ENCODE measurements at places on chromosomes 12 and 14.

- DNase-seq = no peak
Observed at GRCh38 chr12:81221681-81222080, 143.8 kb downstream of the ACSS3 start.

DNA sequence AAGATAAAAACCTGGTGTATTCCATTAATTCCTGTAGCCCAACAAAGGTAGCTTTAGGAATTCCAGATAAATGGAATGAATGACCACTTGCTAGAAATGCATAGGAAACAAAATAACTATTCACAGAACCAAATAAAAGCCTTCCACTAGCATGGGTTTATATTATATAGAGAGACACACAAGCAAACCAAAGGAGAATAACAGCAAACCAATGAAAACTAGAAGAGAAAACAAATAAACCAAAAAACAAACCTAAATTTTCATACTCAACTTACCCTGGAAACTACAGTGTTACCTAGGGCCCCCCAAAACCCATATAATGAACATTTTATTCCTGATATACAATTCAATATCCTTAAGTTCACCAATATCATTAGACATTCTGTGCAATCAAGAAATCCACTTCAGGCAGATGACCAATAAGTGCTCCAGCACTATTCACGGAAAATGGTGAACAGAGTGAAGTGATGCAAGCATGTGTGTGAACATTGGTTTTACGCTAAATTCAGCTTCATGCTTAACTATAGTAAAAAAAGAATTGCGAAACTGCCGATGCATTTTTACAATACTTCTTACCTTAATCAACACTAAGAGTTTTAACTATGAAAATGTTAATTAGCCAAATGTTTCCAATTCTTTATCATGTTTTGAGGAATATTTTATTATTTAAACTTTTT is 1108.4 kb upstream of the TMEM132C start:
- no peak for DNase-seq

DNA sequence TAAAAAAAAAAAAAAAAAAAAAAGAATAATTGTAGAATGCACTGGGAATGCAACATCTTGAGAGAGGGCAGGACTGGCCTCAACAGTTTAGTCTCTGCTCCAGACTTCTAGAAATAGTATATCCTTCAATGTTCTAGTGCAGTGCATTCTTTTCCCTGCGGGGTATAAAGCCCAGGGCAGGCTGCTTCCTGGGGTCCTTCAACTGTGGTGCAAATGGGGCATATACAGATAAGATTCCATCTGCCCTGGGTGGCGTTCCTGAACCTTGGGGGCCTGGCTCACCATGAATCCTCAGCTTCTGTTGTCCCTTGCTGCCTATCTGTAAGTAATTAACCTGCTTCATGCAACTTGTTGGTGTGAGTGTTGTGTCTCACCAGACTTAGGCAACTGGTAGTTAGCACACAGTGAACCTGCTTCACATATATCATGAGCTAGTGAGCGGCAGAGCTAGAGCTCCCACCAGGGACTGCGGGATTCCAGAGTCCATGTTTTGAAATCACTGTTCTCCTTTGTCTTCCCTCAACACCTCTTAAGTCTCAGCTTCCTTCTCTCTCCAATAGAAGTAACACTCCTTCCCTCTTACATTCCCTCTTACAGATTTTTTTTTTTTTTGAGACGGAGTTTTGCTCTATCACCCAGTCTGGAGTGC is 177.6 kb downstream of the SUDS3 start:
- DNase-seq = no peak

- peak; percentile 11 for DNase-seq
Observed at GRCh38 chr12:25054783-25055144, 105.9 kb upstream of the BCAT1 start.

GRCh38 chr14:63051992-63052391 is 6.7 kb upstream of the KCNH5 start:
- DNase-seq = no peak

- DNase-seq = no peak
Observed at GRCh38 chr14:79080040-79080439, 909.9 kb downstream of the NRXN3 start.

DNA sequence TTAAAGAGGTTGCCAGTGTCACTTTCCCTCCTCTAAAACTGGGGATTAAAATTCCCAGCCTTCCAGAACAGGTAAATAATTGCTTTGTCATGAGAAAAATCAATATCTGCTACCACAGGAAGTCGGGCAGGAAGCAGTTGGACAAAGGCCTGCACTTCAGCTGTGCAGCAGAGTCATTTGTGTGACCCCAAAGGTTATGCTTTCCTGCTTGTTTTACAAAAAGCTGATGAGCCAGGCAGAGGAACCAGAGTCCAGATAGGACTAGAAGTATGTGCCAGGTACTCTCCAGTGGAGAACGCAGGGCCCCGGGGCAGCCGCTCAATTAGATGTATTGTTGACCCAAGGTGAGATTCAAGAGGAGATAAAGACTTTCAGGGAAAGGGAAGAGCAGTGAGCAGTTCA is 117.1 kb upstream of the FRMD6 start:
- no peak for DNase-seq

DNA sequence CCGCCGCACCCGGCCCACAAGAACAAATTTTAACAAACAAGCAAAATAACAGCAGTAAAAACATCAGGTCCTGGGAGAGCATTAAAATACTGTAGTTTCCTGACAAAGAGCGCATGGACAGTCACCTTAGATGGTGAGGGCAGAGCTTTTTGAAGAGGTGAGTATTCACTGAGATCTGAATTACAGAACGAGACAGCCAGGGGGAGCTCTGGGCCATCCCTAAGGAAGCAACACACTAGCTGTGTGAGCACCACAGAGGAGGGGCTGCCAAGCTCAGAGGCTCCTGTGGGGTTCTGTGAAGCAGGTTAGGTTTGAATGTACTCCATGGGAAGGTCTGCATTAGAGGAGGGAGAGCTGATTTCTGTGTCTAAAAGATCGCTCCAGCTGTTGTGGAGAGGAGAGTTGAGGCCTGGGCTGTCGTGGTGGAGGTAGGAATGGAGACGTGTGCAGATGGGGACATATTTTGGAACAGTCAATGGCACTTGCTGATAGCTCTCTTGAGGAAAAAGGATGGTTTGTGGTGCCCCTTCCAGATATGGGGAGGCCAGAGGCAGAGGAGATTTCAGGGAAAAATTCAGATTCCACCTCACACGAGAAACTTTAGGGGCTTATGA is 72.9 kb downstream of the TRAFD1 start:
- peak; percentile 26 for DNase-seq

GRCh38 chr12:7806863-7807487 is 17.8 kb downstream of the NANOG start:
- DNase-seq = peak; percentile 65

- DNase-seq = no peak
Observed at GRCh38 chr12:106914796-106915634, 40.7 kb upstream of the TMEM263 start.

DNA sequence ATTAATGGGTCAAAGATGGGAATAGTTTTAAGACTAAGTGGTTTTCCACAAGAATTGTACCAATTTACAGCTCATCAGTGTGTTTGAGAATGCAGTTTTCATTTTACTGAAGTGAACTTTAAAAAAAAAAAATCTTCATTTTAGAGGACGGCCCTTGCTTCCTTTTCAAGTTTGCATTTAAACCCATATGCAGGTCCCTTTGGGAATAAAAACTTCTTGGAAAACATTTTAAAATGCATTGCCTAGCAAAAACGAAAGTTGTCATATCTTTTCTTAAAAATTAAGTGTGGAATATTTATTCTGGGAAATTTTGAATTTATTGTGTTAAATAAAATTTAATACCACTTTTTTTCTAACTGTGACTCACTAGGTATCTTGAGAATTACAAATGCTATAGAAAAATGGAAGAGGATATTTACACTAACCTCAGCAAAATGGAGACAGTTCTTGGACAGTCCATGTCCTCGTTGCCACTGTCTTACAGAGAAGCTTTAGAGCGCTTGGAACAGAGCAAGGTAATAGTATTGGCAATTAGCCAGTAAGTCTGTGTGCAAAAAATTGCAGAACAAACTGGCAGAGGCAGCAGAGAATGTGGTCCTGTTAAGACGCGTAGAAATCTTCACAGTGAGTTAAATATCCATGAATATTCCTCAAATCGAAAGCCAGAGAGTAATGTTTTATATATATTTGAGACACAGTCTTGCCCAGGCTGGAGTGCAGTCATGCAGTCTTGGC is 209.7 kb downstream of the SYNE2 start:
- no peak for DNase-seq

GRCh38 chr14:66444271-66444927 is 41.8 kb upstream of the CCDC196 start:
- no peak for DNase-seq

GRCh38 chr12:96143392-96143791 is 50.8 kb upstream of the ELK3 start:
- no peak for DNase-seq

GRCh38 chr12:46160101-46160980 is 108.5 kb downstream of the SLC38A1 start:
- peak; percentile 60 for DNase-seq

DNA sequence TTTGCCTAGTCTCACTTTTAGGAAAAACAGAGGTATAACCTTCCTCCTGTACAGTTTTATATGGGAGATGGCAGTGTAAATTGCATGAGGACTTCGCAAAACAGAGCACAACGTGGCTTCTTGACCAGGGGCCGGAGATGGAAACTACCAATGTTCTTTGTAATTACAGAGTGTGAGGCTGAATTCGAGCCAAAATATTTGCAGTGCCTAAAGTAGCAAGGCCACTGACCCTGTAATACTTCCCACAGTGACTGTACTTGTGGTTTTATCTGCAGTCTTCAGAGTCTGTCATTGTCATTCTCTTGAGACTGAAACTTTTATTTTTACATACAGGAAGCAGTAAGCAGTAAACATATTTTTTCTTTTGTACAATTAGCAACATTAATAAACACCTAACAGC is 98.9 kb downstream of the RERG start:
- DNase-seq = no peak

DNA sequence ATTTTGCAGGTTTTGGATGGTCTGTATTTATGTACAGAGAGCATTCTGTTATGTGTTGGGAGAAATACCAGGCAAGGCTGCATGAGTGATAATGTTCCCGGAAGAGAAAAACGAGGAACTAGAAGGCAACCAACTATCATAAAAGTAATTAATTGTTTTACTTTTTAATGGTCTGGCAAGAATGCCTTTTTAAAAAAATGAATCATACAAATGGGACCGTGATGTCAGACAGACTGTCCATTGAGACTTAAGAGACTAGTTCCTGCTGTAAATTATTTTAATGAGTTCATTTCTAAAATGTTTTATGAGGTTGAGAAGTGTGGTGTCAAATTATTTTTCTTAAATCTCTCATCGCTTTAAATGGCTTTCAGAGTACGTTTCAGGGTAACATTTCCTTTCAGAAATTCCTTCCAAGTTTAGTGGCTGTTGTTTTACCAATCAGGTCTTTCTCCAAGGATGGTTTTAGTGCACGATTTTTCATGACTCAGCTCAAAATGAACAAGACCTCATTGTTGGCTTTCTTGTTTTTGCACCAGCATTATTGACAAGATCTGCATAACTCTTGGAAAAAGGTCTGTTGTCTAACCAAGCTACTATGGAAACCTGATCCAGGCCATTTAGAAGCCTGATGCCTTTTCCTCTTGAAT is 86.1 kb upstream of the ARHGAP5 start:
- no peak for DNase-seq

DNA sequence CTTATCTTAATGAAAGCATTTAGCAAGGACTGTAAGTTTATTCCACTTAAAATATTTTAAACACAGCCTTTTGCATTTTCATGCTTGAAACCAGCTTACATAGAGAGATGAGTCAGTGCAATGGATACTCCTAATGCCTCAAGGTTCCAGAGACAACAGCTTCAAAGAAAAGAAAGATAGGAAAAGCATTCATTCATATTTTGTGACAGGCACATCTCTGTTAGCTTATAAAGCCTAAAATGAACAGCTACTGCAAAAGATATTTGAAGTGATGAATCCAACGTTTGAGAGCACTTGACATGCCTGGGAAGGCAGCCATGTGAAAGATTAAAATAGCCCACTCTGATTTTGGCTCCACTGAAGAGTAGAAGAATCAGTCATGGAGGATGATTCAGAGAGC is 814.5 kb downstream of the RPS29 start:
- DNase-seq = no peak

- DNase-seq = no peak
Observed at GRCh38 chr12:12909995-12910420, 18.6 kb downstream of the GPRC5A start.

DNA sequence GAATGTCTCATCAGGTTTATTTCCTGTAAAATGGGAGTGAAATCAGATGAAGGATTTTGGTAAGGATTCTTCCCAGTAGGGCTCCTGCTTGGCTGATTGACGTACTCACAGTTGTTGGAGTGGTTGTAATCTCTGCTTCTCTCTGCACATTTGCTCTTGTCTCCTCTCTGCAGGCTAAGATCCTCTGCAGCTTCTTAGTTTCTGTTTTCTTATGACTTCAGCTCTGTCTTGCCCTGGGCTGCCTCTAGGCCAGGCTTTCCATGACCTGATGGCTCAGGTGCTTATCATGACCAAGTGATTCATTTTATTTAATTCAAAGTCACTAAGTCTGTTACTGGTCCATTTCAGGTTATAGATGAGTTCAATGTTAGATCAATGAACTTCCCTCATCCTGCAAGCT is 394.5 kb upstream of the DDHD1 start:
- DNase-seq = no peak

- DNase-seq = no peak
Observed at GRCh38 chr12:104057771-104058197, 6.5 kb upstream of the HCFC2 start.

DNA sequence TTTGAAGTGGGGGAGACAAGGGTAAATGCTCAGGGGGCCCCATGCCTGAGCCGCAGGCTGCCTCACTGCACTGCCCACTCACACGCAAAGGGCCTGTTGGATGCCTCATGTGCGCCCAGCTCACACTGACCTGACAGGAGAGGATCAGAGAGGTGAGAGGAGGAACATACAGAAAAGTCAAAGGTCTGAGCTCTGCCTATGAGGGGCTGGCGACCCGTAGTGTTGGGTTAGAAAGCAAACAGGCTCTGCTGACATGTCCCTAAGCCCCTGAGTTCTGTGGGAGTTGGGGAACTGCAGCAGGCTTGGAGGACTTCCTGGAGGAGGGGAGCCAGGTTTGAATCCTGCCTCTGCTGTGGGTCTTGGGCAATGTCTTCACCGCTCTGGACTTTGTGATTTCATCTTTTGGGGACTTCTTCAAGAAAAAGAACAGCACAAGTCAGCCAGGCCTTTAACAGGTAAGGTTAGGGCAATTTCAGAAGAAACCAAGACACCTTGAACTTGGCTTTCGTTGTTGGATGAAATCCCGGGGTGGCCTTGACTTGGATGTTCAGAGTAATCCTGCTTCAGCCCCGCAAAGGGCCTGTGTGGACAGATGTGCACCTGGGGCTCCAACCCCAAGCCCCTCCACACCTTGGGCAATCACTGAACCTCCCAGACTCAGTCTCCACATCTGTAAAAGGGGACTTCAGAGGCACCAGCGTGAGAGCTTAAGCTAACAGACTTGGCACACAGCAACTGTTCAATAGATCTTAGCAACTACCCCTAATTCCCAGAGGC is 116.8 kb downstream of the SCARB1 start:
- no peak for DNase-seq

- no peak for DNase-seq
Observed at GRCh38 chr12:12017798-12018197, 52.9 kb upstream of the BCL2L14 start.

DNA sequence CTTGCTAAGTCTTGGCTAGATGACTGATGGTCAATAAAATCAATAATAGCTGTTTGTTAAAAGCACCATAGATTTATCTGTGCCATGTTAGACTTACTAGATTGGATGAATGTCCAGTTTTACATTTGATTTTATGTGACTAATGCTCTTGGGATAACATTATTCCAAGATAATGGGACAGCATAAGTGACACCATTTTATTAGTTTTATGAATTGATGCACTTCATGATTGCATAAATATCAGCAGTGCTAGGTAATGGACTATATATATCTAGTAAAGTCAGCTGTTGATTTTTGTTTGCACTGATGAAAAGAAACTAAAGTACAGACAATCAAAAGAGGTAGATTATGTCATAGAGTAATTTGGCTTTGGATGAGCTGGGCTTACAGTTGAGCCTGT is 10.4 kb downstream of the TRIM9 start:
- DNase-seq = no peak
